ENCODE measurements at places on chromosomes 2 and 18. TPM values are rescaled to one million over a fixed set of nuclear protein-coding genes. Genes with fewer than 3 reads are reported as not detected.

SPATA3 gene
- total RNA-seq = not detected

FLACC1 gene
- 0.90 TPM for total RNA-seq

CETN1 gene
- total RNA-seq = not detected

CHST10 gene
- 17.4 TPM for total RNA-seq

ALKAL2 gene
- 0.79 TPM for total RNA-seq

REG3A gene
- total RNA-seq = not detected

NOL4 gene
- 21.6 TPM for total RNA-seq

KCNJ13 gene
- total RNA-seq = 2.6 TPM

REEP1 gene
- total RNA-seq = 15.3 TPM

IL36G gene
- total RNA-seq = 0.31 TPM

ATL2 gene
- 51.9 TPM for total RNA-seq

MBD2 gene
- 30.8 TPM for total RNA-seq

GALR1 gene
- total RNA-seq = 3.5 TPM

CCDC141 gene
- total RNA-seq = 0.41 TPM

NAB1 gene
- total RNA-seq = 26.0 TPM

All from motor neuron (in vitro differentiated cells).